ENCODE measurements at places on chromosomes 7 and 10. TPM values are rescaled to one million over a fixed set of nuclear protein-coding genes. Genes with fewer than 3 reads are reported as not detected.

DNA sequence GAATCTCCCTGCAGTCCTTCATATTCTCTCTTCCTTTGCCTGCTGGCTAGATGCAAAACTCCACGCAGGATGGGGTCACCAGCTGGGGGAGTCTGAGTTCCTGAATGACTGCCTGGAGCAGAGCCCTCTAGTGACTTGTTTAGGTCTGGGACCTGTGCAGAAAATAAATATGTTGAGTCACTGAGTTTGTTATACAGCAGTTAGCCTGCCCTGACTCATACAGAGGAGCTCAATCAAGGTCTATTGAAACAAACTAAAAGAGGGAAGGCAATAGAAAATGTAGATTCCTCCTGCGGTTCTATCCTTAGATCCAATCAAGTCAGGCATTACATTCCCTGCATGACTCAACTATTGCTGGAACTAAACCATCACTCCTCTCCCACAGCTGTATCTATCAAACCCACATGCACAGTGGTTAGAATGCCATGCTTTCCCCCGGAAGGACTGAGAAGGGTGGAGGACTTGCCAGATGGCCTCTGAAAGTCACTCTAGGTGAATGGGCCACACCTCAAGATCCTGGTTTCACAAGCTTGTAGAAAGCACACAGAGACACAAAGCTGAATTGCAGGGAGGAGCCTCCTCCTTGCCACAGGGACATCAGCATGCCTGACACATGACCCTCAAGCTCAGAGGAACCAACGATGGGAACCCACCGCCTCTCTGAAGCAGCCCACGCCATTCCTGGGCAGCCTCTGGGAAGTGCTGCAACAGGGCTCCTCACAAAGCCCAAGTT lies 73.9 kb downstream of the SH3PXD2A start:
- no peaks in the 10 kb centered on the region for H3K27me3 ChIP-seq
- H3K4me3 ChIP-seq, result no peak overlapping the region
- H3K36me3 ChIP-seq, result no peaks in the 10 kb centered on the region
- H3K27ac ChIP-seq, result no peak overlapping the region
- DNase-seq, result no peak

Gene SKIDA1
- 3.1 TPM for total RNA-seq

DNA sequence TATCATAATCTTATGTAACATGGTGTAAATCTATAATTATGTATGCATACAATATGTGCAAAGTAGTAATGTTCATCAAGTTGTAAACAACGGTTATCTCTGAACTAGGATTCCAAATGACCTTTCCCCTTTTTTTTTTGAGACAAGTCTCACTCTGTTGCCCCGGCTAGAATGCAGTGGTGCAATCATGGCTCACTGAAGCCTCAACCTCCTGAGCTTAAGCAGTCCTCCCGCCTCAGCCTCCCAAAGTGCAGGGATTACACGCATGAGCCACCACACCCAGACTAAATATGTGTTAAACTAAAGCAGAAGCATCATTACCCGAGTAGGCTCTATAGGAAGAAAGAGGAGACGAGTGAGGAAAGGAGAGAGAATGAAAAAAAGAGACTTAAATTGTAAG lies 7.8 kb upstream of the KMT2C start:
- no peak overlapping the region for H3K4me3 ChIP-seq
- H3K27ac ChIP-seq, result no peak overlapping the region
- no peaks in the 10 kb centered on the region for H3K27me3 ChIP-seq
- no peak for DNase-seq

DNA sequence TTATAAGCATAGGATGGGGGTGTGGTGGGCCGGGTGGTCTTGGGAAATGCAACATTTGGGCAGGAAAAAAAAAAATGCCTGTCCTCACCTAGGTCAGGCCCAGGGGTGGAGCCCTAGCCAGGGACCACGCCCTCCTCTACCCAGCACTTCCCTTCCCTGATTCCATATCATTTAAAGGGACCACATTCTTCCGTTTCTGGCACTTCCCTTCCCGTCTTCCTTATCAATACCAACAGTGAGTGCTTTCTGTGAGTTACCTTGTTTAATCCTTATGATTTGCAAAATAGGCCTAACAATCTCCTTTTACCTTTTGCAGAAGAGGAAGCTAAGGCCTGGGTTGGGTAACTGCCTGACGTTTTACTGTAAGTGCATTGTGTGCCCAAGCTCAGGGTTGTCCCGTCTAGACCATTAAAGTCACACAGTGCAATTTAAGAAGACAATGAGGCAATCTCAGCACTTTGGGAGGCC lies 16.7 kb upstream of the C10orf95 start:
- no peaks in the 10 kb centered on the region for H3K36me3 ChIP-seq
- peak overlapping the region; percentile 1 for H3K4me3 ChIP-seq
- no peak overlapping the region for H3K27ac ChIP-seq
- no peaks in the 10 kb centered on the region for H3K4me1 ChIP-seq

DNA sequence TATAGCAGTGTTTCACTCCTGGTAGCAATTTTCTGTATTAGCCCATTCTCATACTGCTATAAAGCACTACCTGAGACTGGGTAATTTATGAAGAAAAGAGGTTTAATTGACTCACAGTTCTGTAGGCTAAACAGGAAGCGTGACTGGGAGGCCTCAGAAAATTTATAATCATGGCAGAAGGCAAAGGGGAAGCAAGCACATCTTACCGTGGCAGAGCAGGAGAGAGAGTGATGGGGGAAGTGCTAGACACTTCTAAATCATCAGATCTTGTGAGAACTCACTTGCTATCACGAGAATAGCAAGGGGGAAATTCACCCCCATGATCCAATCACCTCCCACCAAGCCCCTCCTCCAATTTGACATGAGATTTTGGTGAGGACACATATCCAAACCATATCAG lies 131.6 kb upstream of the EFCAB10 start:
- no peak for DNase-seq
- H3K27ac ChIP-seq, result no peak overlapping the region
- H3K27me3 ChIP-seq, result no peaks in the 10 kb centered on the region

- no peaks in the 10 kb centered on the region for H3K4me1 ChIP-seq
- H3K36me3 ChIP-seq, result no peaks in the 10 kb centered on the region
- no peak for DNase-seq
- no peak overlapping the region for H3K4me3 ChIP-seq
Observed at GRCh38 chr7:1943326-1943725, 273.2 kb downstream of the ELFN1 start.

DNA sequence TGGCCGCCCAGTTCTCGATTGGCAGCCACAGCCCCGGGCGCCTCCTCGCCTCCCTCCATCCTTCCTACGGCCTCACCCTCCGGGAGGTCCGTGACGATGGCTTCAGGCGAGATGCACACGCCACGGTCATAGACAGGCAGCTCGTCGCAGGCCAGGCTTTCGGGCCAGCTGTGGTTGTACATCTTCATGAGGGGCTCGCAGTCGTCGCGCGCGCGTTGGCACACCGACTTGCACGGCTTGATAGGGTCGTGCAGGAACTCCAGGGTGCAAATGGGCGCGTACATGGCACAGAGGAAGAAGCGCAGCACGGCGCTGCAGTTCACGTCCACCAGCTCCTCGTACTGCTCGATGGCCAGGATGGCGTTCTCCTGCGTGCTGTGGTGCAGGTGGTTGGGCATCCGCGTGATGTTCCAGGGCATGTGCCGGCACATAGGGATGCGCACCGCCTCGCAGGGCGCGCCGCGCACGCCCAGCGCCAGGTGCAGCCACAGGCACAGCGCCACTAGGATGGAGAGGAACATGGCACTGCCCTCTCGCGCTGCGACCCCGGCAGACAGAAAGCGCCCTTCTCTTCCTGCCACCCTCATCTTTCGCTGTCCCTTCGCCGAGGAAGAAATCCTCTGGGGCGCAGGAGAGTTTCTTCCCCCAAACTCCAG lies 472 bp downstream of the SFRP4 start:
- peaks cover 8% of the 10 kb centered on the region for H3K4me1 ChIP-seq
- DNase-seq, result peak; percentile 65
- no peaks in the 10 kb centered on the region for H3K36me3 ChIP-seq
- no peaks in the 10 kb centered on the region for H3K27me3 ChIP-seq

GRCh38 chr10:129642427-129642826 lies 175.4 kb downstream of the MGMT start:
- no peak overlapping the region for H3K27ac ChIP-seq
- no peaks in the 10 kb centered on the region for H3K36me3 ChIP-seq
- no peak for DNase-seq
- no peaks in the 10 kb centered on the region for H3K4me1 ChIP-seq
- no peaks in the 10 kb centered on the region for H3K27me3 ChIP-seq

DNA sequence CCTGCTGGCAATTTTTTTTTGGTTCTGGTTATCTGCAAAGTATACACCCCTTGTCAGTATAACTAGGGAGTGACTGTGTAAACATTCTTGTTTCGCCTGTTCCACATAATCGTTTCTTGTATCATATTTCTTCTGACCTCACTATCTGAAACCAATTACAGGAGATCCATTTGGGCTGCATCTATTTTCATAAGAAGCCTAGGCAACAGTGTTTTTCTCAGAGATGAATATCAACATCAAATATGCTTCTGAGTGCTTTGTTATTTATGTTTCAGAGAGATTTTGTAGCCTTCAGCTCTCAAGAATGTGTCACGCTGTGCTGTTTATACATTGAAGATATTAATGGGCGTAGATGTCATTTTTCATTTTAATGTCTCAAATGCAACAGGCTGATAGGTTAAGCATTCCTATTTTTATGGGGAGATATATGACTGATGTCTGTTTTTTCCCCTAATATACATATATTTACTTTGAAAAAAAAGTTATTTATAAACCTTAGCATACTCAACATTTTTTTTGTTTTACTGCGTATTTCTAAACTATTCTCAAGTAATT lies 115.5 kb downstream of the FOXP2 start:
- H3K4me1 ChIP-seq, result no peaks in the 10 kb centered on the region
- no peaks in the 10 kb centered on the region for H3K27me3 ChIP-seq
- H3K27ac ChIP-seq, result no peak overlapping the region
- H3K36me3 ChIP-seq, result no peaks in the 10 kb centered on the region
- H3K4me3 ChIP-seq, result no peak overlapping the region
- no peak for DNase-seq

DNA sequence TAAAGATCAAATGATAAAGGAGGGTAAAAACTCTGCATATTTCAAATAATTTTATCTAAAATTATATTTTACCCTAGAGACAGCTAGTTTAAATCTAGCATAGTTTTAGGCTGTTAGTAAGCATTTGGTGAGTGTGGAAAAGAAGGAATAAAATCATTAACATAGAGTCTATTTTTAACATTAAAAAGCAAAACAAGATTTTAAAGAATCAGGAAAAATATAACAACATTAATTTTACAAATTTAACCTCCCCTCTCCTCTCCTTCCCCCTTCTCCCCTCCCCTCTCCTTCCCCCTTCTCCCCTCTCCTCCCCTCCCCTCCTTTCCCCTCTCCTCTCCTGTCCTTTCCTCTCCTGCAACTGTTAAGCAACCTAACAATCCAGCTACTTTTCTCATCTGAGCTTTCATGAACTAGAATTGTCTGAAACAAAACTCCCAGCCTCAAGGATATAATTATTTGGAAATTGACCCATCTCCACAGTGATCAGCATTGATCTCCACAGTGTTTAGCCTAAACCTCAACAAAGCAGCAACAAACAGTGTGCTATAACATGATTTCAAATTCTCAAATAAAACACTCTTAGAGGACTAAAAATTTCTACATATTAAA lies 293.2 kb downstream of the PPP1R3A start:
- H3K27ac ChIP-seq, result no peak overlapping the region
- no peak for DNase-seq
- no peaks in the 10 kb centered on the region for H3K4me1 ChIP-seq
- no peak overlapping the region for H3K4me3 ChIP-seq
- H3K27me3 ChIP-seq, result no peaks in the 10 kb centered on the region

GRCh38 chr10:110181451-110181850 lies 26.0 kb upstream of the MXI1 start:
- H3K4me1 ChIP-seq, result no peaks in the 10 kb centered on the region
- no peak for DNase-seq
- H3K27me3 ChIP-seq, result no peaks in the 10 kb centered on the region
- no peak overlapping the region for H3K27ac ChIP-seq

Gene TRPV5
- not detected for total RNA-seq

DNA sequence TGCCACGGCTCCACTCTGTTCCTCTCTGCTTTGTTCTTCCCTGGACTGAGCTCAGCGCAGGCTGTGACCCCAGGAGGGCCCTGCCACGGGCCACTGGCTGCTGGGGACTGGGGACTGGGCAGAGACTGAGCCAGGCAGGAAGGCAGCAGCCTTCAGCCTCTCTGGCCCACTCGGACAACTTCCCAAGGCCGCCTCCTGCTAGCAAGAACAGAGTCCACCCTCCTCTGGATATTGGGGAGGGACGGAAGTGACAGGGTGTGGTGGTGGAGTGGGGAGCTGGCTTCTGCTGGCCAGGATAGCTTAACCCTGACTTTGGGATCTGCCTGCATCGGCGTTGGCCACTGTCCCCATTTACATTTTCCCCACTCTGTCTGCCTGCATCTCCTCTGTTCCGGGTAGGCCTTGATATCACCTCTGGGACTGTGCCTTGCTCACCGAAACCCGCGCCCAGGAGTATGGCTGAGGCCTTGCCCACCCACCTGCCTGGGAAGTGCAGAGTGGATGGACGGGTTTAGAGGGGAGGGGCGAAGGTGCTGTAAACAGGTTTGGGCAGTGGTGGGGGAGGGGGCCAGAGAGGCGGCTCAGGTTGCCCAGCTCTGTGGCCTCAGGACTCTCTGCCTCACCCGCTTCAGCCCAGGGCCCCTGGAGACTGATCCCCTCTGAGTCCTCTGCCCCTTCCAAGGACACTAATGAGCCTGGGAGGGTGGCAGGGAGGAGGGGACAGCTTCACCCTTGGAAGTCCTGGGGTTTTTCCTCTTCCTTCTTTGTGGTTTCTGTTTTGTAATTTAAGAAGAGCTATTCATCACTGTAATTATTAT lies 1.2 kb downstream of the CLDN4 start:
- peaks cover 10% of the 10 kb centered on the region for H3K27me3 ChIP-seq
- H3K36me3 ChIP-seq, result no peaks in the 10 kb centered on the region
- no peaks in the 10 kb centered on the region for H3K4me1 ChIP-seq
- DNase-seq, result no peak
- H3K27ac ChIP-seq, result no peak overlapping the region
- no peak overlapping the region for H3K4me3 ChIP-seq

Gene SEC24C
- 49.5 TPM for total RNA-seq

DNA sequence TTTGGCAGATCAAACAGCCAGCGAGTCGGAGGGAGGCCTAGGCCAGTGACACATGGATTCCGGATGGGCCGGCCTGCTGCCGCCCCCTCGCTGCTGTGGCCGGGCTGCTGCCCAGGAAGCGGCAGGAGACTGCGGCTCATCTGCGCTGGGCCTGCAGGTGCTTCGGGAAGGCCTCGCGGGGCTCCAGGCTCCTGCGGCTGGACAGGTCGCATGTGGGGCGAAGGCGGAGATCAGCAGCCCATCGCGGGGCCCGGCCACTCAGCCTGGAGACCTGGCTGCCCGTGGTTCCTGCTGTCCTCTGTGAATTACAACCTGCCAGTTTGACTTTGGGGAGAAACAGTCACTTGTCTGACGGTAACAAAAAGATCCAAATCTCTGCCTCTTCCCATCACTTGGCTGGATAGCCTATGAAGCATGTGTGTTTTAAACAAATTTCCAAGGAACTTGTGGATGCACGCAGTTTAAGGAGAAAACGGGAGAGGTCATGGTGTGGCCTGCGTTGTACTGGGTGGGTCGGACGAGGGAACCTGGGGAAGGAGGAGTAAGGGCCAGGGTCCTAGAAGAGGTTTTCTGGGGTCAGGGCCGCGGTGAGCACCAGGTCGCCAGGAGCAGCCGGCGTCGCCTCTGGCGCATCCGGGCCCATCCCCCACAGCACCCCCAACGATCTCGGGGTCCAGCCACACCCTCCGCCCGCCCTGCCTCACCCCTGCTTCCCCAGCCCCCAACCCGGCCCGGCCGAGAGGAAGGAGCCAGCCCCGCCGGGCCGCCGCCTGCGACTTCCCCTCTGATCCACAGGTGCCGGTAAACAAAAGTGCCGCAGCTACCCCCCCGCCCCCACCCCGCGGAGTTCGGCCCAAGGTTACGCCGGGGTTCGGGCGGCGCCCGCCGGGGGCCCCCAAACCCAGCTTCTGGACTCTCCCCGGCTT lies 1.6 kb downstream of the SPOCK2 start:
- H3K36me3 ChIP-seq, result no peaks in the 10 kb centered on the region
- H3K27ac ChIP-seq, result peak overlapping the region; percentile 46
- peak overlapping the region; percentile 58 for H3K4me3 ChIP-seq
- H3K27me3 ChIP-seq, result peaks cover 23% of the 10 kb centered on the region
- no peaks in the 10 kb centered on the region for H3K4me1 ChIP-seq

Data from heart left ventricle (tissue), 16 donors.